Effector memory CD4-positive, alpha-beta T cell (primary cell): ENCODE measurements at places on chromosomes 6 and 20.

DNA sequence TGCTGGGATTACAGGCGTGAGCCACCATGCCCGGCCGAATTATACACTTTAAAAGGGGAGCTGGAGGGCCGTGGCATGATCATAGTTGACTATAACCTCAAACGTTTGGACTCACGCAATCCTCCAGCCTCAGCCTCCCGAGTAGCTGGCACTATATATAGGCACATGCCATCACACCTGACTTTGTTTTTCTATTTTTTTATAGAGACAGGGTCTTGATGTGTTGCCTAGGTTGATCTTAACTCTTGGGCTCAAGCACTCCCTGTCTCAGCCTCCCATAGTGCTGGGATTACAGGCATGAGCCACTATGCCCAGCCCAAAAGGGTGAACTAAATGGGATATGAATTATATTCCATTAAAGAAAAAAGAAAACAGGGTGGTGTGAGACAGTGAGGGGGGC, 7.8 kb downstream of the PTGIS start:
- no peak for DNase-seq

DNA sequence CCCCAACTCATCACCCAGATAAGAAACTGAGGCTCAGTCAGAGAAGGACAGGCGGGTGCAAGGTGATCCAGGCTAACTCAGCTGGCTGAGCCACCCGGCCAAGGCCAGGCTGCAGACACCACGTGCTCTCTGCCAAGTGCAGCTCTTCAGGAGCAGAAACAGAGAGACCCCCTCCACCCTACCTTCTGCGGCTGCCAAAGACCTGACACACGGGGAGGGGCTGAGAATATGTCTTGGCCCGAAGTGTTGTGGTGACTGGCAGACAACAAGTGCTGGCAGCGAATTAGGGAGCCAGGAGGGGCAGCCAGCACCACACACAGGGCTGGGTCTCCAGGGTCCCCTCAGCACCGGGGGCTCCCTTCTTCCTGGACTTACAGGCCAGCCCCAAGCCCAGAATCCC, 22.5 kb downstream of the PREX1 start:
- DNase-seq: no peak

DNA sequence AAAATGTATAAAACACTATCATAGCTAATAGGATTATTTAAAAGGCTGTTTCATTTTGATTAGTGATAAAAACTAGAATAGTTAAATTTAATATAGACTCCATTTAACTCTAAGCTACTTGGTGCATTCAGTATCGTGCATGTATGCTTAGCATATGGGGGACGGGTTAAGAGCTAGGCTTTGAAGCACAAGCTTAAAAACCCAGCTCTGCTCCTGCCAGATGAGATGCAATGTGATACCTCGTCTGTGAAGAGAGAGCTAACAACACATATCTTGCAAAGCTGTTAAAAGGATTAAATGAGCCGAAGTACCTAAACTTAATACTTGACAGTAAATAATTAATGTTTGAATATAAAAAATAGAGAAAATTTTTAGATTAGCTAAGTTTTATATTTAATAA, 42.2 kb downstream of the DTNBP1 start:
- DNase-seq: no peak

GRCh38 chr20:18166241-18166881, 28.7 kb downstream of the KAT14 start:
- no peak for DNase-seq

GRCh38 chr20:16848061-16848460, 99.9 kb downstream of the OTOR start:
- no peak for DNase-seq

- no peak for DNase-seq
Observed at GRCh38 chr6:150895928-150896632, 30.6 kb downstream of the MTHFD1L start.

DNA sequence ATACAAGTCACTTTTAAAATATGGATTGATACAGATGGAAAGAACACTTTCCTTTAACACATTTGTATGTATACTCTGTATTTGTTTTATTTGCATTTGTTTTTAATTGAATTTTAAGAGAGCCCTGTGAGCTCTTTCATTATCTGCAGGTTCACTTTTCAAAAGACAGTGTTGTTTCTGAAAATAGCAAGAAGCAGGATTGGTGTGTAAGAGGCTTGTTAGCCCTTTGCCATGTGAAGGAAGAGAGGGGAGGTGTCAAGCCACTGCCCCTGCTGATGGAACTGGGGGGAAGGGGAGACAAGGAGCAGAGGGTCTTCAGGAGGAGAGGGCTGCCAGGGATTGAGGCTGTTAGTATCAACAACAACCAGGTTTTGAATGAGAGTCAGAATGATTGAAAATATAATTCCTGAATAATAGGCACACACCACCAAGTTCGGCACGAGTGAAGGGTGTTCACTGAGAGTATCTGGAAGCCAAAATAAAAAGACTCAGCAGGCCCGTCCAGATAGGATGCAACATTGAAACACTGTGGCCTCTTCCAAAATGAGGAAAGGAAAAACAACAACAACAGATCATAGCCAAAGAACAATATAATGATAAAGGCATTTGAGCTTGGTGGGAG, 12.6 kb upstream of the PBOV1 start:
- DNase-seq: no peak

DNA sequence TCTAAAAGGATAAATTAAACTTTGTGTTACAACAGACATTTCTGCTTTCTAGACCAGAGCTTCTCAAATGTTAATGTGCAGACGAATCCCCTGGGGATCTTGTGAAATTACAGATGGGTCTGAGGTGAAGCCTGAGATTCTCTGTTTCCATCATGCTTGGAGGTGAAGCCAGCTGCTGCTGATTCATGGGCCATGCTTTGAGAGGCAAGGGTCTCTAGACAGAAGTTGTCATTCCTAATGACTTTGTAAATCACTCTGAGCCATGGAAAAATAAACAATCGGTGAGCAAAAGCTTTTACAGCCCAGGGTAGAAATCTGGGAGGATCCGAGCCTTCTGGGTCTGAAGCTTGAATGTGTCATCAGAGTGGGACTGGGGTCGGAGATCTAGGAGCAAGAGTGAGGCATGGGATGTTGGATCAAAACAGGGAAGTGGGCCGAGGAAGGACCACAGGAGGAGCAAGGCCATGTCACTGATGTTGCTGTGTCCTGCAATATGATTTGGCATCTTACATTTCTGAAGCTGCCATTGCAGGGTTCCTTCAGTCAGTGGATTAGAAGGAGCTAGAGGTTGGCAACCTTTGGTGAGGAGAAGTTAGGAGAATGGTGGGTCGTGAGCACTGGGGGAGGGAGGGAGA, 77.3 kb downstream of the TRMT11 start:
- DNase-seq: no peak

GRCh38 chr6:164247106-164247505, 832.6 kb downstream of the QKI start:
- no peak for DNase-seq

DNA sequence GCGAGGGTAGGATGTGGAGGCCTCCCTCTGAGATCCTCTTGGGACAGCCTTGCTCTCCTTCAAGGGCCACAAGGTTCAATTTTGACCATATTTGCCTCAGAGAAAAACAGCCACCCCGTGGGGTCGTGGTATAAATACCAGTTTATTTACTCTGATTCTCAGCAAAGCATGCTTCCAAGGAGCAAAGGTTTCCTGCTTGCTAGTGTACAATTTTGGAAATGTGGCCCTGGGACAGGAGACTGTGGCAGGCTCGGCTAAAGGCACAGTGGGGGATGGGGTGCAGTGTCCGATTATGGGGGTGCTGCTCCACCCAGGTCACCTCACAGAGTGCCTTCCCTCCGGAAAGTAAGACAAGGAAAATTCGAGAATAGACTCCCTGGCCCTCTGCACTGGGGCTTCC, 31.1 kb downstream of the RBM38 start:
- no peak for DNase-seq

DNA sequence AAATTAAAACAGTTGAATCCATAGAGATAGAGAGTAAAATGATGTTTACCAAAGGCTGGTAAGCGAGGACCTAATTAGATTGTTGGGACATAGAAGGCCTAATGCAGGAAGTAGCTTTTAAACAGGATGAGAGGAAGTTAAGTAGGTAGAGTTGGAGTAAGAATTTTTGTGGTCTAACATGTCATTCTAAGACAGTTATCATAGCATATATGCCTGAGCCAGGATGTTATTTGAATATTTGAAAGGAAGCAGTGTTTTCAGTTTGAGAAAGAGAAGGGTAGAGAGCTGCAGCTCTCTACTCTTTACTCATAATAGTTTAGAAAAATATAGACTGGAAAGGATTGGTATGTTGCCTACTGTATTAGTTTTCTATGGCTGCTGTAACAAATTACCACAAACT, 121.6 kb downstream of the MEI4 start:
- DNase-seq: no peak

DNA sequence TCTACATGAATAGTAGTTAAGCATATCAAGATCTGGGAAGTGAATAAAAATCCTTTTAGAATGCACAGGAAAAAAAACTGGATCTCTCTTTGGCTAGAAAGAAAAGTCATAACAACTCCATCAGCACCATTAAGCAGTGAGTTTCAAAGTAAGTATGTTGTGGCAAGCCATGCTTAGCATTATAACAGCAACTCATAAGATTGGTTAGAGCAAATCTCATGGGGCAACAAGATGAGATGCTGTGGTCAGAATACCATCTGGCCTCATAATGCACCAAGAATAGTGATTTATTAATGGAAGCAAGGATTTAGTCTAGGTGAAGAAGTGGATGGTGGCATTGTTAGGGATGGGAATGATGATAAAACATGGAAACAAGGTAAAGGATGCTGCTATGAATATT, 159.4 kb downstream of the PHF3 start:
- no peak for DNase-seq

- DNase-seq: no peak
Observed at GRCh38 chr6:150456902-150457643, 88.3 kb downstream of the IYD start.

GRCh38 chr6:135230711-135231468, 49.8 kb downstream of the MYB start:
- DNase-seq: no peak

- no peak for DNase-seq
Observed at GRCh38 chr6:148811459-148811858, 64.6 kb downstream of the UST start.

- no peak for DNase-seq
Observed at GRCh38 chr6:163585932-163586437, 171.5 kb downstream of the QKI start.

DNA sequence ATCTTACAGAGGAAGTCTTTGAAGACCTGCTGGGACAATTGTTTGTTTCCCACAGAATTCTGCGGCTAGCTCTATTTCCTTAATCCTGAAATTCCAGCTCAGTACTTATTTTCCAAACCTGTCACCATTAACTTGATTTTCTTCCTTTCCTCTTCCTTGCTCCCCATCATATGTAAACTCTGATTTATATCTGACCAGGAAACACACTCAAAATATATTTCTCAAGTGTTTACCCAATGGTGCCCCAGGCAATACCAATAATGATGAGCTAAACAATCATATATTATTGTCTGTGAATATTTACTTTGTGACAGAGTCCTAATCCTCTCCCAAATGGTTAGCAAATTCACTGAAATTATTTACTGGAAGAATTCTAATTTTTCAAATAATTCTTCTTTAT, 597.3 kb downstream of the PKHD1 start:
- no peak for DNase-seq

GRCh38 chr20:64161356-64162238, 2.7 kb upstream of the MYT1 start:
- DNase-seq: no peak

DNA sequence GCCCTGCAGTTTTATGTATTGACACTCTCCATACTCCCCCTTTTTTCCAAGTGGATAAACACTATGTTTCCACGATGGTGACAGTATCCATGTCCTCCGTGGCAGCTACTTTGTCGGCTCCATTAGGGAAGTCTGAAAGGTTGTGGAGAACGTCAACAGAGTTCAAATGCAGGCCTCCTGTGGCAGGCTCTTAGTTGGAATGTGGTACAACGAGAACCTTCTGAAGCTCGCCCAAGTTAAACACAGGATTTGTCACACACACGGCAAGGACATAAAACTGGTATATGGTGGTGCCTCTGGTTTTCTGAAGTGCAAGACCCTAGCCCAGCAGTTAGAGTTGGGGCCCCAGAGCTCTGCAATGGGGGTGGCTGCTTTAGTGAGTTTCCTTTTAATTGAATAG, 187.0 kb upstream of the TAB2 start:
- DNase-seq: no peak

GRCh38 chr6:51960419-51960818, 127.0 kb downstream of the PKHD1 start:
- no peak for DNase-seq

- DNase-seq: no peak
Observed at GRCh38 chr6:112030206-112030960, 23.5 kb upstream of the CCN6 start.

DNA sequence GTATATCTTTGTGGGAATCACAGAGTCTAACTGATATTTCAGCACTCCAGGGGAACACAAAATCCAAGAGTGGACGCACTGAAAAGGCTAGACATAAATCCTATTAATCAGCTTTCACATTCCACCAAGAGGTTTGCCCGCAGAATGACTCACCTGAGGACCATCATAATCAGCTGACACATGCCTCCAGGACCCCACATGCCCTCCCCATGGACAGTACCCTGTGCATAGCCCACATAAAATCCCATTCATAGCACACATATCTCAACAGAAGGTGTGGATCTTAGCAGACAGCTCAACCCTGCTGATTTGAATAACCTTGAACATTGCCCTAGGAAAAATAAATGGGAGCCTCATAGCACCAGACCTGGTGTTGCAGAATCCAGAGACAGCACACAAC, 246.8 kb upstream of the TENT5A start:
- DNase-seq: no peak

DNA sequence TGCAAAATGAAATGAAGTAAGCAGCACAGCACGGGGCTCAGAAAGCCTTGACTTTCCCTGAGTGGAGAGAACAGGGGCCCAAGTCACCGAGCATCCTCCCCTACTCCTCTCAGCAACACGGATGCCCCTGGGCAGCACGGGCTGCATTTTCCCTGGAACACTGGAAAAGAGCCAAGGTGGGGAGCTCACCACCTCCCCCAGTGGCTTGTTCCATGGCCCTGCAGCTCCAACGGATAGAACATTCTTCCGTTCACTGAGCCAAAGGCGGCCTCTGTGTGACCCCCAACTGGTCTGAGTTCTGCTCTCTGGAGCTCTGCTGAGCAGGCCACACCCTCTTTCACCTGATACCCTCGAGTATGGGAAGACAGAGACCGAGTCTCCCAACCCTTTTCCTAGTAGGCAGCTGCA, 20.8 kb upstream of the EMILIN3 start:
- no peak for DNase-seq

DNA sequence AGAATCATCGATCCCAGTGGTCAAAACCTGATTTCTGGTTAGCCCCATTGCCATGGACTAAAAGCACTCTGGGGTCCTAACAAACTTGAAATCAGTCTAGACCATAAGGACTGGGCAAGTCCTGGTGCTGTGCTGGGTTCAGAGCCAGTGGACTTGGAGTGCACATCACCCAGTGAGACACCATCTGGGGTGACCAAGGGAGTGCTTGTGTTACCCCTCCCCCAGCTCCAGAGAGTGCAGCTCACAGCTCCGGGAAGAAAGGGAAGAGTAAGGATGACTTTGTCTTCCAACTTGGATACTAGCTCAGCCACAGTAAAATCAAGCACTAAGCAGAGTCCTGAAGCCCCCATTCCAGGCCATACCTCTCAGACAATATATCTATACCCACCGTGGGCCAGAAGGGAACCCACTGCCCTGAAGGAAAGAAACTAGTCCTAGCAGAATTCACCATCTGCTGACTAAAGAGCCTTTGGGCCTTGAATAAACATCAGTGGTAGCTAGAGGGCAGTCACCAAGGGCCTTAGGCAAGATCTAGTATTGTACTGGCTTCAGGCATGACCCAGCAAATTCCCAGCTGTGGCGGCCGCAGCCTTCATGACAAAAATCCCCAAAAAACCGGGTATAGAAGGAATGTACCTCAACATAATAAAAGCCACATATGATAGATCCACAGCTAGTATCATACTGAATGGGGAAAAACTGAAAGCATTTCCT, 153.5 kb upstream of the OGFRL1 start:
- no peak for DNase-seq
